Neural progenitor cell (in vitro differentiated cells): ENCODE measurements at places on chromosomes 2 and 18.

GRCh38 chr2:53987336-53987921 is 16.6 kb upstream of the PSME4 start:
- no peak for DNase-seq

DNA sequence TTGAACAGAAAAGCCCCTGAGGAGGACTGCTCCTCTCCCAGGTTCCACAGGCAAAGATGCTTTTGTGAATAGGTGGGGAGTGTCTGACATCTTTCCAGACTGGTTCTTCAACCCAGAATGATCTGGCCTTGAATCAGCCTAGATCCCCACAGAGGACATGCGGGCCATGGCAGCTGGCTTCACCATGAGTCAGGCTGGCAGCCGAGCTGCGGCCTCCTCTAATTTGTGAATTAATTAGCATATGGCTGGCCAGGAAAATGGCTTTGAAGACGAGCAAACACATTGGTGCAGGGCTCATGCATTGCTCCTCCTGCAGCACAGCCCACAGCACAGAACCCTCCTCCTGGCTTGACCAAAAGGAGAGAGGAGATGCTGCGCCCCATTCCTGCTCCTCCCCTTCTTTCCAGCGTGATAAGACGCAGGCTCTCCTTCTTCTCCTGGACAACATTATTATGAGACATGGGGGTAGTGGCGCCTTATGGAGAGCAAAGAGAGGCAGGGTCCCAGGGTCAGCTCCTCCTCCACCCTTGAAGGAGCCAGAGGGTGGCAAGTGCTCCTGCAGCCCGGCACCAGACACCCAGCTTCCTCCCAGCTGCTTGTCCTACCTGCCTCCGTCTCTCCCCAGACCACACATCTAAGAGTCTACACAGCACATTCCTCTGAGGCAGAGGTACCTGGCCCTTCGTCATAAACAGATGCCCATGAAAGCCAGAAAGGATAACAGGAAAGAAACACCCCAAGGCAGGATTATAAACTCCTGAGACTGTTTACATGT is 66.7 kb downstream of the EDAR start:
- no peak for DNase-seq

GRCh38 chr2:235551965-235552364 is 58.1 kb downstream of the AGAP1 start:
- DNase-seq: peak; percentile 77

- no peak for DNase-seq
Observed at GRCh38 chr18:78603102-78603983, 376.3 kb upstream of the SALL3 start.

GRCh38 chr2:18701981-18702380 is 112.6 kb upstream of the NT5C1B start:
- no peak for DNase-seq

DNA sequence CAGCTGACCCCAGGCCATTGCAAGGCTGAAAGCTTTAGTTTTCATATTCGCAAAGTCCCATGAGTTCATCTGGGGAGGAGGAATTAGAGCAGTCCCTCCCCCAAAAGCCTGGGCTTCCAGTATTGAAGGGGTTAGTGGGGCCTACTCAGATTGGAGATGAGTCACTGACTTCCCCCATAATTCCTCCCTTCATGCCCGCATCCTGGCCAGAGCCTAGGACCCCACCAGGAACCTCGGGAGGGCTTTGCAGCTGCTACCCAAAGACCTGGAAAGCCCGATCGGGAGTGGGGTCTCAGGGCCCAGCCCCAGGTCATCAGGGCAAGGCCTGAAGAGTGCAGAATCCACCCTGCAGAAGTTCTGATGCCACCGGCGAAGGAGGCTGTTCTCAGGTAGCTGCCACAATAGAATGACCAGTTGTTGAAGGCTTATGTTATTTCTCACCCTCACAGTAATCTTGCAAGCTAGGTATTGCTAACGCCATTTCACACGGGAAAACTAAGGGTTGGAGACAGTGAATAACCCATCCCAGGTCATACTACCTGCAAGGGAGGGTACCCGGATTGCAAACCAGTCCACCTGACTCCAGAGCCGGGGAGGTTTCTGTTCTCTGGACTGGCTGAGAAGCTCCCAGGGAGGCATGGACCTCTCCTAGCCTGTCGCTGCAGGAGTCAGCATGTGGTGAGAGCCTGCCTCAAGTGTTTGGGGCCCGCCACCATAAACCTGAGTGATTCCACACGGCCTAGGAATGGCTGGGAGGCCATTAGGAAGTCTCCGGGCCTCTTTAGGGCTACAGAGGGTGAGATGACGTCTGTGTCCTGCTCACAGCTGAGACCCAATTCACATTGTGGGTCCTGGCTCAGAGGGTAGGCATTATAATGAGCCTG is 5.8 kb upstream of the ARID5A start:
- no peak for DNase-seq

DNA sequence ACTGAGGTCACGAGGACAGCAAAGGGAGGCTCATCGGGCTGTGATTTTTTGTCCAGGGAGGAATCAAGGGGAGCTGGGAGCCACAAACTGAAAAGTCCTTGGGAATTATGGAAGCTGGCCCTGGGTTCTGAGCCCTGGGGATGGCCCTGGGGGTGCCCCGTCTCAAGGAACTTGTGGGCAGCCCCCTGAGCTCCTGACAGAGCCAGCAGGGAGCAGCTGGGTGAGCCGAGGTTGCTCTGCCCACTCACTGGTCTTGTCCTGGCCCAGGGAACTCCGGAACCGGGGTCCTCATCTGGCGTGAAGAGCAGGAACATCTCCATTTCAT is 61.3 kb upstream of the HDAC4 start:
- no peak for DNase-seq
